ENCODE measurements at places on chromosomes 4 and X.

DNA sequence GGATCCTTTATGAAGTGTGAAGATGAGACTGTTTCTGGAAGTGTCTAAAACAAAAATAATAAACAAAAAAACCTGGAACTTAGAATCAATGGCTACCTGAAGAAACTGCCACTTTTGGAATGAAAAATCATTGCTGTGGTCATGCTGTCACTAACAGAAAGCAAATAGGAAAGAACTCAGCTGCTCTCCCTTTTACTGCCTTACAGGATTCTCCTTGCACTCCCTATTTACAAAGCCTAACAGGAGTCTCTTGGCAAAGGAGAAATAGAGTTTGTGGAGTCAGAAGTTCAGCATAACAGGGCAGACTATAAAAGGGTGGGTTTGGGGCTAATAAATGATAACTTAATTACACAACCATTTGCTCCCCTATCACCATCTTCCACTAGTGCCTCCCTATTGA is 19.0 kb upstream of the GK2 start:
- DNase-seq, result no peak

- no peak for DNase-seq
These were observed 38.2 kb downstream of the ETDC start for GRCh38 chrX:135347381-135348016.

- no peak for DNase-seq
These were observed 41.8 kb upstream of the NEIL3 start for GRCh38 chr4:177267911-177268310.

DNA sequence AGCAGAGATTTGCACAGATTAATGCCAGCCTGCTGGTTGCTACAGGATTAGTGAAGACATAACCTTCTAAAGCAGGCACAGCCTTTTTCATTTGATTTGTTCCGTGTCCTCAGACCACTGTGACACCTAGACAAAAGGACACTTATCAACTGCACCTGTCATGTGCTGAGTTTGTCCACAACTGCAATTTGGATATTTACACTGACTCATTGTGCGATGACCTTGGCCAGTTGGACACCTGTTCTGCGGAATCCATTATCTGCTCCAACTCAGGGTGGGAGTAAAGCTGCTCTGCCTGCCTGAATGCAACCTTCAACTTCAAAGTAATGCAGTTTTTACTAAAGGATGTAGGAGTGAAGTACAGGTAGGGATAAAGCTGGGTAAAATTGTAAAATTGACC is 4.1 kb upstream of the NR0B1 start:
- DNase-seq, result no peak

DNA sequence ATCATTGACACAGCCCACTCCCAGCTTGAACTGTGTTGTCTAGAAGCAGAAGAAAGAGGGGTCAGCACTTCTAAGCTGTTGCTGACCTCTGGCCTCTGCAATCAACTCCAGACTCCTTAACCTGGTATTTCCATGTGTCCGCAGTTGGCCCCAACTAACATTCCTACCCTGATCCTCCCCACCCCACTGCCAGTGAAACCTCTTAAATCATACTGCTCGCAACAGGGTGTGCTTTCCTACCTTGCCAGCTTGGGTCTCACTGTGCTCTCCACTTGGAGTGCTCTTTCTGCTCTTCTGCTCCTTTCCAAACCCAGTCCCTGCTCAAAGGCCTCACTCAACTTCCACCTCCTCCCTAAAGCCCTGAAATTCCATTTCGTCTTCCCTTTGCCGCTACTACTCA is 52.3 kb upstream of the RPS6KA3 start:
- no peak for DNase-seq

DNA sequence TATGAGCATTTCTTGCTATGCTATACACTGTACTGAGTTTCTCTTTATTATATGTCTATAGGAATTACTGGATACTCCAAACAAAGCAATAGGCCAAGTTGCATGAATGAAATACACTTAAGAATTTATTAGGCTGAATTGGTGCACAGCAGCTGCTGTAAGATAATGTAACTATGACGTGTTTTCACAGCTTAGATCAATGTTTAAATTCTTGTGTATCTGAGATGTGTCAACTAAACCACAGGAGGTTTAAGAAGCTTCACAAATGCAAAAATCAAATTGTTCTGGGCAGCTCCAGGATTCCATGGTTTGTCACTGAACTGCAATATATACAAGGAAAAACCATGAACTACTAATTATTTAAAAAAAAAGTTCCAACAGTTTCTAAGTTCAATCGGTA is 156.7 kb downstream of the MAPK10 start:
- no peak for DNase-seq

DNA sequence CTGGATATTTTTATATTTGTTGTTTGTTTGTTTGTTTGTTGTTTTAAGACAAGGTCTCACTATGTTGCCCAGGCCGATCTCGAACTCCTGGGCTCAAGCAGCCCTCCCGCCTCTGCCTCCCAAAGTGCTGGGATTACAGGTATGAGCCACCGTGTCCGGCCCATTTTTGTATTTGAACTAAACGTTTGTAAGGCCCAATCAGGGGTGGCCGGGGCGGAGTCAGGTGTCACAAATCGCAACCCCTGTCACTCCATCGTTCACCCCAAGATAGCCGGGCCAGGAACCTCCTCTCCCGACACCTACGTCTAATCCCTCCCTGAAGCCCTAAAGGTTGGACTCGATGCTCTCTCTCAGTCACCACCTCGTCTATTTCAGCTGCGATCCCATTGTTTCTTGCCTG is 722 bp upstream of the EFHC2 start:
- no peak for DNase-seq

Measured in EH (cell line).